ENCODE measurements at places on chromosomes 7 and 10.

DNA sequence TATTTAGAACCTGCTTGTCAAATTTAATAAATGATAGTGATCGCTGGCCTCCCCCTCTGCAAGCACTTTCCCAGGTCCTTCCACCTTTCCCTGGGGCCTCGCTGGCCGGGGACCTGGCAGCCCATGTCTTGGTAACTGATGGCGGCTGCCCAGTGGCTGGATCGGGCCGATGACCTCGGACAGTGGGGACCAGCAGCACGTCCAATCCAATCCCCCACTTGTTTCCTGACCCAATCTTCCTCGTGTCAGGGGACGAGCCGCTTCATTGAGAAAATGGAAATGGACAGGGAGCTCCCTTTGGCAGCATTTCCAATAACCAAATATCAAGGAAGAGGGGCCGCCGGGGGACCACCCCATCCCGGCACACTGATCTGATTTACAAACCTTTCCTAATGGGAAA is 17.2 kb downstream of the EBF3 start:
- DNase-seq = no peak

DNA sequence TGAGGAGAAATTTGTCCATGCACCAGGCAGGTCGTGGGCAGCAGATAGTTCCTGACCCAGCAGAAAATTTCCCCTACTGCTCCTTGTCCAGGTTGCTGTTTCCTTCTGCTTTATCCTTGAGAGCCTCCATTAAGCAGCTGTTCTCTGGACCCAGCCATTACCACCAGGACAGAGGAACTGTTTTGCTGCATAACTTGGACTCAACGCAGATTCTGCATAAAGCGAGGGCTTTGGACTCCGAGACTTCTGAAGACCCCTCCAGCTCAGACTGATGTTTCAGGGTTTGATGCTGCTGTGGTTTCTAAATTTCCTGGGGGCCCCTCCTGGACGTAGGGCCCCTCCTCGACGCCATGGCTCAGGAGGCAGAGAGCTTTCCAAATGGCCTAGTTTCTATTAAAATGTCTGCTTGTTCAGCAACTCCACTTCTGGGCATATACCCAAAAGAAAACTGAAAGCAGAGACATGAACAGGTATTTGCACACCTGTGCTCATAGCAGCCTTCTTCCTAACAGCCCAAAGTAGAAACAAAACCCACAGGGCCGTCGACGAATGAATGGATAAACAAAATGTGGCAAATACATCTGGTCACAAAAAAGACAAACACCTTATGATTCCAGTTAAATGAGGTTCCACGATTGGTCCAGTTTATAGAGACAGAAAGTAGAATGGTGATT is 28.3 kb upstream of the LMTK2 start:
- DNase-seq = no peak

DNA sequence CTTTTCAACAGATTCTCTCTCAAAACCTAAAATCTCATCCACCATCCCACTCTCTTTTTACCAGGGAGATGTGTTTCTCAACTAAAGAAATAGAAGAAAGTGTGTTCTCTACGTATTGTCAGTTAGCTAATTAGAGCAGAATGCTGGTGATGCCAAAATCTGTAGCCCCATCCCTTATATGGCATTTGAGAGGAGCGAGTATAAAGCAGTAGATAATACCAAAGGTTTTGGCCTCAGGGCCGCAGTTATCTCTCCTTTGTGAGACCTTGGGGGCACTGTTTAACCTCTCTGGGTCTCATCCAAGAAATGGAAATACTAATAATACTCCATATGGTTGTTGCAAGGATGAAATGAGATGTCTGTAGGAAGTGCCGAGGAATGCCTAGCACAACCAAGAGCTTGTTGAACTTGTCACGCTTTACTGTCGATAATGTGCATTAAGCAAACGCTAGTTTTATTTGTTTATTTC is 456 bp upstream of the DLD start:
- no peak for DNase-seq

GRCh38 chr7:20270867-20271266 is 53.7 kb upstream of the MACC1 start:
- no peak for DNase-seq
